ENCODE measurements at places on chromosomes 4 and X.

GRCh38 chrX:28324321-28324721 lies 262.9 kb upstream of the IL1RAPL1 start:
- no peak for DNase-seq

GRCh38 chr4:150136481-150136880 lies 58.2 kb downstream of the DCLK2 start:
- no peak for DNase-seq

- DNase-seq: no peak
Observed at GRCh38 chr4:123346951-123347350, 49.6 kb upstream of the SPRY1 start.

DNA sequence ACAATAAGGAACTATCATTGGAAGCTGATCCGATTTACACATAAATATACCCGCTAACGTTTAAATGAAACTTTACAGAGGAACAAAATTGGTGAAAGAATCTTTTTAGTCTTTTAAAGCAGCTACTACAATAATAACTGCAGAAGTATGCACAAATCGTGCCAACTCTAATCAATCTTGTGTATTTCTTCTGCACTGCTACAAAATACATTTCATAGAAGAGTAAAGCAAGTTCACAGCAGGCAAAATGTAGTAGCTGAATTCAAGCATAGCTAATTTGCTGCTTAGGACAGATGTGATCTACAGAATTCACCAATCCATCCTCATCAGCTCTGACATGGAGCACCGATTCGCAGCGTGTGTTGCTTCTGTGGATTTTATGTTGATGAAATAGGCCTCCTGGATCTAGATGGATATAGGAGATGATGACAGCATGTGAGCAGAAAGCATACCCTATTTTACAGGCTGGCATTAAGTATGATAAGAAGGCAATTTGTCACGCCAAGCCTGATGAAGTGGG lies 367.3 kb upstream of the FGF13 start:
- no peak for DNase-seq

DNA sequence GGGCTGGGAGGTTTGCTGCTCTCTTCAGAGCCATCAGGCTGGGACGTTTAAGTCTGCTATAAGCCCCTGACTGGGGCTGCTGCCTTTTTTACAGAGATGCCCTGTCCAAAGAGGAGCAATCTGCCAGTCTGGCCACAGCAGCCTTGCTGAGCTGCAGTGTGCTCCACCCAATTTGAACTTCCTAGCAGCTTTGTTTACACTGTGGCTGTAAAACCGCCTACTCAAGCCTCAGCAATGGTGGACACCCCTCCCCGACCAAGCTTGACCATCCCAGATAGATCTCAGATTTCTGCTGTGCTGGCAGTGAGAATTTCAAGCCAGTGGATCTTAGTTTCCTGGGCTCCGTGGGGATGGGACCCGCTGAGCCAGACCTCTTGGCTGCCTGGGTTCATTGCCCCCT lies 40.7 kb downstream of the SPATA18 start:
- no peak for DNase-seq

GRCh38 chrX:19646282-19646681 lies 131.0 kb upstream of the MAP3K15 start:
- DNase-seq: no peak

- no peak for DNase-seq
Observed at GRCh38 chrX:150364347-150365050, 1.4 kb downstream of the MAMLD1 start.

- DNase-seq: no peak
Observed at GRCh38 chr4:185215261-185215660, 5.9 kb downstream of the SNX25 start.

- no peak for DNase-seq
Observed at GRCh38 chrX:101787934-101788333, 128.3 kb upstream of the ARMCX2 start.

DNA sequence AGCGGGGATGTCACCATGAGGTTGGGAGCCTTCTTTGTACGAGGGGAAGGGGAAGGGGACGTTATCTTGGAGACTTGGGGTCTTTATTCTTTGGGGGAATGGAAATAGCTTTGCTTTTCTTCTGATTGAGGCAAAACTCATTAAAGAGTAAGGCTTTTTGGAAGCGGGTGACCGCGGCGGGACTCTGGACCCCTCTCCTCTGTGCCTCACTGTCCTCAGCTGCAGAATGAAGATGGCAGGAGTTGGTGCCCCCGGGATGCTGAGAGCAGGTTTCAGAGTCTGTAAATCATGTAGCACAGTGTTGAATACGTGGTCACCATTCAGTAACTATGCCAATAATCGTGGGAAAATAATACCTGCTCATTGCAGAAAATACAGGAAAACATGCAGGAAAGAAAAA lies 32.1 kb downstream of the HTT-AS start:
- DNase-seq: no peak

- no peak for DNase-seq
Observed at GRCh38 chrX:122055460-122055859, 1008.0 kb downstream of the GLUD2 start.

- DNase-seq: no peak
Observed at GRCh38 chrX:129706400-129707072, 32.2 kb upstream of the XPNPEP2 start.

Data from NCI-H146 (cell line).